ENCODE measurements at places on chromosomes 16 and 17. TPM values are rescaled to one million over a fixed set of nuclear protein-coding genes. Genes with fewer than 3 reads are reported as not detected.

PIMREG gene
- 0.31 TPM for total RNA-seq

GRCh38 chr17:77371117-77371887, 230.5 kb downstream of the SEC14L1 start:
- peaks cover 7% of the 10 kb centered on the region for H3K4me1 ChIP-seq
- no peak overlapping the region for H3K4me3 ChIP-seq
- ATAC-seq: no peak
- no peaks in the 10 kb centered on the region for H3K36me3 ChIP-seq

DNA sequence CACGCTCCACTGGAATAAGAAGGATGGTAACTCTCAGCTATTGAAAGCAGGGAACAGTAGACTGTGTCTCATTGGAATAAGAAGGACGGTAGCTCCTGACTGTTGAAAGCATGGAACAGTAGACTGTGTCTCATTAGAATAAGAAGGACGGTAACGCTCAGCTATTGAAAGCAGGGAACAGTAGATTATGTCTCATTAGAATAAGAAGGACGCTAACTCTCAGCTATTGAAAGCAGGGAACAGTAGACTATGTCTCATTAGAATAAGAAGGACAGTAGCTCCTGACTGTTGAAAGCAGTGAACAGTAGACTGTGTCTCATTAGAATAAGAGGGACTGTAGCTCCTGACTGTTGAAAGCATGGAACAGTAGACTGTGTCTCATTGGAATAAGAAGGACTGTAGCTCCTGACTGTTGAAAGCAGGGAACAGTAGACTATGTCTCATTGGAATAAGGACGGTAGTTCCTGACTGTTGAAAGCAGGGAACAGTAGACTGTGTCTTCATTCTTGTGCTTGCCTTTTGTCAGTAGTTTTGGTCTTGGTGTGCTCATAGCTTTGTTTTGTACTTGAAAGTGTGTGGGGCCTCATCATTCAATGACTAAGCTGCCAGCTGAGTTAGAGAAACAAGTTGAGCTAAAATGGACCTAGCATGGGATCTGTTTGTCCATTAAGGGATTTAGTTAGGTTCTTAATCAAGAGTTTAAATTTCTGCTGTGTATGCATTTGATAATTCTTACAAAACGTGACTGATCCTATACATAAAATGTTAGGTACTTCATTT, 58.5 kb downstream of the BANP start:
- no peaks in the 10 kb centered on the region for H3K36me3 ChIP-seq
- no peaks in the 10 kb centered on the region for H3K27me3 ChIP-seq
- no peak for ATAC-seq
- no peak overlapping the region for H3K4me3 ChIP-seq

GRCh38 chr16:84013787-84014569, 28.6 kb downstream of the SLC38A8 start:
- no peaks in the 10 kb centered on the region for H3K4me1 ChIP-seq
- ATAC-seq: peak; percentile 36
- no peak overlapping the region for H3K4me3 ChIP-seq
- H3K27ac ChIP-seq: no peak overlapping the region
- H3K27me3 ChIP-seq: peaks cover 17% of the 10 kb centered on the region

DNA sequence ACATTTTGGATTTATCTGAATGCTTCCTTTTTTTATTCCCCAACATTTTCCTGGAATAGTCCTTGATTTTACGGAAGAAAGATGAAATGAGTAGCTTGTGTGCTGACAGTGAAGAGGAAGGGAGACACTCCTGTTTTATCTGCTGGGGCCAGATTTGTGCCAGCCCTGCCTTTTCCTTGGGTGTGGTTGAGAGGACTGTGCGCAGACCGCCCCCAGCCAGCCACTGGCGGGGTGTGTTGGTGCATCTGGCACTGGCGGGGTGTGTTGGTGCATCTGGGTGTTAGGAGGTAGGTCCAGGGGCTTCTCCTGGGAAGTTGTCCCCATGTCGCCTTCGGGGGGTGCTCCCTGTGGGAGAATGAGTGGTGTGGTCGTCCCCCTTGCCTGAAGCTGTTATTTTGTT, 39.5 kb downstream of the RAP1GAP2 start:
- ATAC-seq: no peak
- H3K4me1 ChIP-seq: no peaks in the 10 kb centered on the region
- H3K27me3 ChIP-seq: peaks cover 8% of the 10 kb centered on the region
- H3K4me3 ChIP-seq: no peak overlapping the region
- H3K36me3 ChIP-seq: no peaks in the 10 kb centered on the region
- no peak overlapping the region for H3K27ac ChIP-seq

GNG13 gene
- not detected for total RNA-seq

GRCh38 chr16:27790546-27791403, 240.8 kb downstream of the KATNIP start:
- H3K27me3 ChIP-seq: peaks cover 14% of the 10 kb centered on the region
- no peak for ATAC-seq
- H3K4me3 ChIP-seq: no peak overlapping the region
- H3K36me3 ChIP-seq: no peaks in the 10 kb centered on the region
- no peak overlapping the region for H3K27ac ChIP-seq

DNA sequence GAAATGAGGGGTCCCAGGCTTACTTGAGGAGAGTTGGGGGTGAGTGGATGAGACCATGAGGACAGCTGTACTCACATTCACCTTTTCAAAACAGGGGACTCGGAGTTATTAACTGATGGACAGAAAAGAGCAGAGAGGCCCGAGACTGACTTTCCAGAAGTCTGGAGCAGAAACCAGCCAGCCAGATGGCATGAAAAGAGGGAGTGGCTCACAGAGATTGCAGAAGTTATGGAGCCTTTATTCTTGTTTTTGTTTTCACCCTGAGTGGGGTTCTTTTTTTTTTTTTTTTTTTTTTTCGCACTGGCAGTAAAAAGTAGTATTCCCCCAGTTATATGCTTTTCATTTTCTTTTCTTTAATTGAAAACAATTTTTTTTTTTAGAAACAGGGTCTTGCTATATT, 18.9 kb downstream of the TVP23A start:
- no peak overlapping the region for H3K27ac ChIP-seq
- ATAC-seq: no peak
- no peak overlapping the region for H3K4me3 ChIP-seq
- H3K4me1 ChIP-seq: no peaks in the 10 kb centered on the region
- H3K36me3 ChIP-seq: no peaks in the 10 kb centered on the region
- H3K27me3 ChIP-seq: no peaks in the 10 kb centered on the region

GRCh38 chr16:75114179-75114945, 2.2 kb downstream of the LDHD start:
- no peaks in the 10 kb centered on the region for H3K36me3 ChIP-seq
- H3K27ac ChIP-seq: no peak overlapping the region
- ATAC-seq: no peak
- H3K27me3 ChIP-seq: no peaks in the 10 kb centered on the region
- H3K4me1 ChIP-seq: peaks cover 3% of the 10 kb centered on the region
- no peak overlapping the region for H3K4me3 ChIP-seq

GRCh38 chr17:16925461-16926060, 46.4 kb downstream of the TNFRSF13B start:
- no peaks in the 10 kb centered on the region for H3K4me1 ChIP-seq
- no peak overlapping the region for H3K4me3 ChIP-seq
- H3K27me3 ChIP-seq: no peaks in the 10 kb centered on the region
- ATAC-seq: no peak

DNA sequence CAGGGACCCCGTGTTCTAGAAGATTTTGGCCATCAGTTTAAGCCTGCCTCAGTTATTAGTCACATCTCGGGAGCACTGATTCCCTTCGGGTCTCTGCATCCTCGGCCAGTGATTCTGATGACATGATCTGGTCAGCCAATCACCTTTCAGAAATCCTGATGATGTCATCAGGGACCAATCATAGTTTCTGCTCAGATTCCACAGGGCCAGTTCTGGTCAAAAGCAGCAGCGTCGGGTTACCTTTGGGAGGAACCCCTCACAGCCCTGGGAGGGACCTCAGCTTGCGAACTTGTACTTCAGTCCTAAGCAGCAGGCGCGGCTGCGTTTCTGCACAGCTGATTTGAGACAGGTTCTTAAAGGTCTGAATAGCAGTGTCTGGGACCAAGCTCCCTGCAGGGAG, 13.9 kb downstream of the KDM8 start:
- peaks cover 12% of the 10 kb centered on the region for H3K4me1 ChIP-seq
- H3K36me3 ChIP-seq: no peaks in the 10 kb centered on the region
- no peak overlapping the region for H3K4me3 ChIP-seq
- H3K27me3 ChIP-seq: no peaks in the 10 kb centered on the region
- no peak overlapping the region for H3K27ac ChIP-seq

- peaks cover 2% of the 10 kb centered on the region for H3K4me1 ChIP-seq
- H3K27me3 ChIP-seq: no peaks in the 10 kb centered on the region
- ATAC-seq: no peak
- no peaks in the 10 kb centered on the region for H3K36me3 ChIP-seq
Observed at GRCh38 chr17:43774304-43775250, 4.2 kb downstream of the DUSP3 start.

DNA sequence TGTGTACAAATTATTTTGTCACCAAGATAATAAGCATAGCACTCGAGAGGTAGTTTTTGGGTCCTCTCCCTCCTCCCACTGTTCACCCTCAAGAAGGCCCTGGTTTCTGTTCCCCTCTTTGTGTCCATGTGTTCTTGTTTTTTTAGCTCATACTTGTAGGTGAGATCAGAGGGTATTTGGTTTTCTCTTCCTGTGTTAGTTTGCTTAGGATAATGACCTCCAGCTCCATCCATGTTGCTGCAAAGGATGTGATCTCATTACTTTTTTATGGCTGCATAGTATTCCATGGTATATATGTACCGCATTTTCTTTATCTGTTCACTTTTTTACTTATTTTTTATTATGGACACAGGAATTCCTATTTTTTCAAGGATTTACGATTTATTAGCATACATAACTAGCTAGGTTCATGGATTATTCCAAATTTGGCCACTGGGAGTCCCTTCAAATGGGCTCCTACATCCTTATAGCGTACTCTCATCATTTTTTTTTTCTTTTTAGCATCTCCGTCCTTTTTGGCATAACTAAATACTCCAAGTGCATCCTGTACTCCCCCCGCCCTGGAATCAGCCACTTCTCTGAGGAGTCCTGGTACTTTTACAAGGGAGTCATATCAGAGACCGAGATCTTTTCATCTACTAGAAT, 7.3 kb downstream of the TADA2A start:
- no peak for ATAC-seq
- H3K4me3 ChIP-seq: no peak overlapping the region
- no peaks in the 10 kb centered on the region for H3K27me3 ChIP-seq
- peaks cover 81% of the 10 kb centered on the region for H3K36me3 ChIP-seq
- H3K4me1 ChIP-seq: no peaks in the 10 kb centered on the region

DNA sequence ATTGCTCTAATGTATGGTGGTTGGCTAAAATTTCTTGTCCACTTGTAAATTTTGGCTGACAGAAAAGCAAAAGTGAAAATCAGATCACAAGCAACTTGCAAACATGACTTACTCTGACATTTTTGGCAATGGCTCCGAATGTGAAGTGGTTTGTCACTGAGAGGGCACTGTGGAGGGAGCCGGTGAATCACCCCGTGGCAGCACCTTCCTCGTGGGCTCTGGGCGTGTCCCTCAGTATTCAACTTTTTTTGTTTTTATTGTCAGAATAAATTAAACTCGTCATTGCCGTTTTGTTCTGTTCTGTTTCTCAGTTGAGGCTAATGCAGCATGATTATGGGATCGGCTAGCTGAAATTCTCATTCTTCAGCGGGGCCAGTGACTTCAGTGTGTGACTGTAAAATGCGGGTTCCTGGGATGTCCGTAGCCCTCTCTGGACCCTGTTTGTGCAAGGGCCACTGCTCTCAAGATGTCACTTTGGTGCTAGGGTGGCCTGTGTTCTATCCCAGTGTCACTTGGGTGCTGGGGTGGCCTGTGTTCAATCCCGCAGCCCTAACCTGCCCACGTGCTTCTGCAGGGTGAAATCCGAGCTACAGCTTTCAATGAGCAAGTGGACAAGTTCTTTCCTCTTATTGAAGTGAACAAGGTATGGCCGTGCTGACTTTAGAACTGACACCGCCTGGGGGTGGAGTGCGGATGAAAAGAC, 48.8 kb downstream of the RPA1 start:
- H3K4me1 ChIP-seq: no peaks in the 10 kb centered on the region
- no peak overlapping the region for H3K27ac ChIP-seq
- no peaks in the 10 kb centered on the region for H3K27me3 ChIP-seq
- ATAC-seq: no peak
- H3K4me3 ChIP-seq: no peak overlapping the region
- H3K36me3 ChIP-seq: no peaks in the 10 kb centered on the region

DNA sequence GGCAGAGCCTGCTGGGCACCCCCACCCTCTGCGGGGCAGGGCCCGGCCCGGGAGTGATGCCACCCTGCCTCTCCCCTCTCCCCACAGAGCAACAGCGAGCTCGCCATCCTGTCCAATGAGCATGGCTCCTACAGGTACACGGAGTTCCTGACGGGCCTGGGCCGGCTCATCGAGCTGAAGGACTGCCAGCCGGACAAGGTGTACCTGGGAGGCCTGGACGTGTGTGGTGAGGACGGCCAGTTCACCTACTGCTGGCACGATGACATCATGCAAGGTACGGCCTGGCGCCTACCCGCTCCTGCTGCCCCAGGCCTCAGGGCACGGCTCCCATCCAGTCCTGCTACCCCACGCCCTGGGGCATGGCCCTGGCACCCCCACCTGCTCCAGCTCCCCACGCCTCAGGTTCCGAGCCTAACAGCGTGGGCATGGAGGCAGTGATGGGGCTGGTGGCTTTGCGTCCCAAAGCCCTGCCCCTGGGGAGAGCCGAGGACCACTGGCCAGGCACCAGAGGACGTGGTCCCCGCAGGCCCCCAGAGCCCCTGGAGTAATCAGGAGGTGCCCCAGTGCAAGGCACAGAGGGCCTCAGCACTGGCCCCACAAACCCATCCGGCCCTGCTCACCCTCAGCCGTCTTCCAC, 38.4 kb downstream of the TSC2 start:
- H3K36me3 ChIP-seq: no peaks in the 10 kb centered on the region
- no peaks in the 10 kb centered on the region for H3K27me3 ChIP-seq
- no peak overlapping the region for H3K4me3 ChIP-seq
- no peak for ATAC-seq

DNA sequence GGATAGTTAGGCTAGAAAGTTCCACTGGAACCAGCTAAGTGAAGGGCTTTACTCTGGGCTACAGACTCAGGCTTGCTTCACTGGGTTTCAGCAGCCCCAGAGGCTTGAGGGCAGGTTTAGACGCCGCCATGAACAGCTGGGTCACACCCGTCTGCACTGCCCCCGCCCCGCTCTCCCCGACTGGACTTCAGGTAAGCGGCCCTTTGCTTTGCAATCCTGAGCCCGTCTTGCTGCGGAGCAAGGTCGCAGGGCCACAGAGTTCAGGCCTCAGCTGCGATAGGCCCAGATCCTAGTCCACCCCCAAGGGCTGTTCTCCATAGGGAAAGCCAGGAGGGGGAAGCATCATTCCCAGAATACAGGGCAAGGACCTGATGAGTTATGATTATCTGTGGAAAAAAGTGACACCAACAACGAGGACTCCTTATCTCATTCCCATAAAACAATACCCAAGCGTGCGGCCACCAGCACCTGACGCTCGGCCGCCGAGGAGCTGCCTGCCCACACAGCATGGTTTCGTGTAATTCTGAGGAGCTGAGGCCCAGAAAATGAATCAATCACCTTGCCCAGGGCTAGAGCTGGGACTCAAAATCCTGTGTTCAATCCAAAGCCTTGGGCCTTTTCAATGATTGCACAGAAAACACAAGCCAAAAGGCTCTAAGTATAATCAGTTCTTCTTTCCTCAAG, 20.4 kb downstream of the MEAK7 start:
- H3K27ac ChIP-seq: no peak overlapping the region
- no peaks in the 10 kb centered on the region for H3K4me1 ChIP-seq
- ATAC-seq: no peak

GDPD1 gene
- total RNA-seq: 6.2 TPM

TPSD1 gene
- total RNA-seq: 6.4 TPM

TMEM132E gene
- not detected for total RNA-seq

GRCh38 chr17:81164371-81165245, 699 bp upstream of the PVALEF start:
- H3K27me3 ChIP-seq: peaks cover 16% of the 10 kb centered on the region
- peak; percentile 34 for ATAC-seq
- H3K4me3 ChIP-seq: no peak overlapping the region
- H3K36me3 ChIP-seq: no peaks in the 10 kb centered on the region
